Hepatocyte (in vitro differentiated cells): ENCODE measurements at places on chromosomes 12 and 14. TPM values are rescaled to one million over a fixed set of nuclear protein-coding genes. Genes with fewer than 3 reads are reported as not detected.

GRCh38 chr14:28596391-28596790 is 170.2 kb upstream of the FOXG1 start:
- no peaks in the 10 kb centered on the region for H3K36me3 ChIP-seq
- H3K27me3 ChIP-seq = no peaks in the 10 kb centered on the region
- no peak overlapping the region for H3K27ac ChIP-seq
- no peak overlapping the region for H3K4me3 ChIP-seq
- H3K4me1 ChIP-seq = no peaks in the 10 kb centered on the region
- DNase-seq = no peak

DNA sequence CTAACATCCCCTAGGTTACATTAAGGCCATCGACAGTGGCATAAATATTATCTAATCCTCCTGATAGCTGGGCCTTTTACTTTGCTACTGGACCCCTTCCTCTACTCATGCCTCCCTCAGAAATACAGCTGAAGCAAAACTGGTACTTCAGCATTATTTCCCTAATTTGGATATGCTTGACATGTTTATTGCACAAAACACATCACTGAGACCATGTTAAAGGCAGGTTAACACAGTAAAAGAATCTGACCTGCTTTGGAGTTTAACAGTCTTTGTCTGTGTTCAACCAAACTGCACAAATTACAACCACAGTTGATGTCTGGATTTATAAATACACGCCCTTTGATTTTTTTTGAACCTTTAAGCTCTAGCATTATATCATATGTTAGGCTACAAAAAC is 156.6 kb downstream of the FOXA1 start:
- H3K36me3 ChIP-seq = no peaks in the 10 kb centered on the region
- no peak overlapping the region for H3K4me3 ChIP-seq
- no peak for DNase-seq
- H3K27ac ChIP-seq = no peak overlapping the region
- H3K27me3 ChIP-seq = no peaks in the 10 kb centered on the region

The EIF2S3B gene
- 1.3 and 1.4 TPM in 2 replicates for total RNA-seq

DNA sequence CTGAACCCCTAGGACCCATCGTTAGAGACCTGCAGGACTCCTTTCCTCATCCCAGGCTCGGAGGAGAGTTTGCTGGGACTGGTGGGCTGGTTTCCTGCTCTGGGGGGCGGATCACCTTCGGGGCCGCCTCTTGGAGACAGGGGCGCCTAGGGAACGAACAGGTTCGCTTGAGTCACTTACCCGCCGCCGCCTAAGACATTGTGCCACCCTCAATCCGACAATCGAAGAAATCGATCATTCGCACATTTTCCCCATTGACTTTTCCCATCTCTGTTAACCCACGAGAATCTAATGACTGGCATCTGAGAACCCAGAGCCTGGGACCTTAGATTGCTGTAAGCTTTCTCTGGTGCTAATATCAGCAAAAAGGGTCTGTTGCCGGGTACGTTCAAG is 322 bp downstream of the SLC39A9 start:
- peak overlapping the region; percentile 34 for H3K4me3 ChIP-seq
- H3K4me1 ChIP-seq = peaks cover 33% of the 10 kb centered on the region
- DNase-seq = no peak
- H3K36me3 ChIP-seq = no peaks in the 10 kb centered on the region
- no peaks in the 10 kb centered on the region for H3K27me3 ChIP-seq
- peak overlapping the region; percentile 91 for H3K27ac ChIP-seq
